ENCODE measurements at places on chromosomes 2 and 18.

DNA sequence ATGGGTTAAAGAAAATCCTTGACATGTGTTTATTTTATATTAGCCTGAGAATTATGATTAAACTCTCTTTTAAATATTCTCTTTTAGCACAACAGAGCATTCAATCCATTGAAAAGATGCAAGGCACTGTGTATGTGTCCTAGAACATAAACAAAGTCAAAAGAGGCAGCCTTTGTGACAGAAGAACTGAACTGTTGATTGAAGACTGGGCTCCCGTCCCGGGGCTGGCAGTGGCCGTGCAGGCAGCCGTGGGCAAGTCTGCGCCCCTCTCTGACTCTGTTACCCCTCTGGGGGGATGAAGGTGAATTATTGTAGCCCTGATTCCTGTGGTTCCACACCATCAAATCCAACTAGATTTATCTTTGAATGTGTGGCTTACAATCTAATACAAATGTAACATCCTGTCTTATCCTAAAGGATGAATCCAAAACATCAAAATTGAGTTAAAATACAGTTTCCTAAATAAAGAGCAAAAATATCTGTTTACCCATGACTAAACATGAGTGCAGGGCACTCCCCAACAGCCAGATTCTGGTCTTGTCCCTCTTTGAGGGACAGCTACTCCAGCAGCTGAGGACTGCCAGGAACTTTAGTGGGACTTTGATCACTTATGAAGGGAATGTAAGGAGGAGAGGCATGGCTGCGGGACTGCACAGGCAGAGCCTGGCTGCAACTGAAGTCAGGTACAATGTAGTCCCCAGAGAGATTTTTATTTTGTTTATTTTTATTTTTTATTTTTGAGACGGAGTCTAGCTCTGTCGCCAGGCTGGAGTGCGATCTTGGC lies 37.3 kb upstream of the SH3BP4 start:
- no peak for DNase-seq

GRCh38 chr2:145961846-145962245 lies 1441.9 kb upstream of the ZEB2 start:
- no peak for DNase-seq

DNA sequence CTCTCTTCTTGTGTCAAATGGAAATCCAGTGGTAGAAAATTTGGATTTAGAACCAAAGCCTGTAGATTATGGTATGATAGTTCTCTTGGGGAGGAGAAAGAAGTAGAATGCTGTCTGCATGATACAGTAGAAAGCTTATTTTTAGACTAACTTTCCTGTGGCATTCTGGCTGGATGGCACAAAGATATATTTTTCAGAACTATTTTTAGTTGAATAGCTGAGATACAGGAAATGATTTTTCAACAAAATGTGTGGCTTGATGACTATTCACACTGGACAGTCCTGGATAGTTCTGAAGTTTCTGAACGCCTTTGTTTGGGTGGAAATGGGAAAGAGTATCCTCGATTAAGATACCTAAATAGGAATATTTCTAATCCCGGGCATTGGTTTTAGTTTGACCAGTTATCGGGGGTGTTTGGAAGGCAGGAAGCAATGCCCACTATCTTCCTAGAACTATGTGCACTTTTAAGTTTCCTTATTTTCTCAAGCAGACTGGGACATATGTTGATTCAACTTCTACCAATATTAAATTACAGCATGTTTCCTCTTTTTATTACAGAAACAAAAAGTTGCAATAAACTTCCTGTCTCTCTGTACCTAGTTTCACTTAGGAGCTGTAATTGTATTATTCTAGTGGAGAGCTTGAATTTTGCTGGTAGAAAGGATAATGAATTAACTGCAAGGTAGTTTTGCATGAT lies 32.1 kb downstream of the GDF7 start:
- DNase-seq, result peak; percentile 64

GRCh38 chr2:108805032-108805431 lies 18.5 kb downstream of the CCDC138 start:
- DNase-seq, result no peak

DNA sequence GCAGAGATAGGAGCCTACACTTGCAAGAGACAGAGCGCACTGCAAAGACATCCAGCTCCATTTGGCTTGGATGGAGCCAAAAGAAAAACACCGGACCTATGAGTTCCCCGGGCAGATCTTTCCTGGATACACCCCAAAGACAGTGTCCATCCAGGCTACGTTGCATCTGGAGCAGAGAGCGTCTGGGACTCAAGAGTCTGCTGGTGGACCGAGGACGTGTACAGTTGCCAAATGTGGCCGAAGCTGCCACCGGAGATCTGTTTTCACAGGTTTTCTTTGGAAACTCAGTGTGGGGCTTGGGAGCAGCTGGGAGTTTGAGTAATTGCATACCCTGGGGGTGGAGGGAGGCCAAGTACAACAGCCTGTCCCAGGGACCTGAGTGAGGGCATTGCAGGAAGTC lies 192.3 kb upstream of the OSR1 start:
- no peak for DNase-seq

DNA sequence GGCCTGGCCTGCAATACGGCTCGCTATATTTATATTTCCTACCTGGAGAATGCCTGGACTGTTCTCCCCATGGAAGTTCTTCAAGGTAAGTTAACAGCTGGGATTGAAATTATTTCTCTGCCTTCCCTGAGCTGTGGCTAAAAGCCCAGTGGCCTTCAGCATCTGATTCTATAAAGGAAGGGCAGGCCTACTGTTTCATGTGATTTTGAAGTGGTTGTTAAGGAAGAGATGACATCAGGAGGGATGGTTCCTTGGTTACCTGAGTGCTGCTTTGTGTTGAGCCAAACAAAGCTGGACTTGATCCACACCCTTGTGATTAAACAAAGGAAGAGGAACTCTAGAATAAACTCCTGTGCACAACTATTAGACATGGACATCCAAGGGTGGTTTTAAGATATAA lies 61.6 kb downstream of the MFSD6 start:
- no peak for DNase-seq

DNA sequence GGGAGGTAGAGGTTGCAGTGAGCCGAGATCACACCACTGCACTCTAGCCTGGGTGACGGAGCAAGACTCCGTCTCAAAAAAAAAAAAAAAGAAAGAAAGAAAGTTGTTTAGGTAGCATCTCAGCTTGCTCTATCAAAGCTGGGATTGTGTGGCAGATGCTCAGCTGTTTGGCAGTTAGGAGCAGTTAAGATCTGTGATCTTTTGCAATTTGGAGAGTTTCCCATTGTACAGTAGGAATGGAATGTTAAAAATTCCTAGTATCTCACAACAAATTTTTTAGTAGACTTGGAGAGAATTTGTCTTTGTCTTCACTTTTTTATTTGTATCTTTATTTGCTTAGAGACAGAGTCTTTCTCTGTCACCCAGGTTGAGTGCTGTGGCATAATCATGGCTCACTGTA lies 122.9 kb upstream of the UNC80 start:
- no peak for DNase-seq

- no peak for DNase-seq
Observed at GRCh38 chr18:49966090-49966489, 152.8 kb upstream of the ACAA2 start.

GRCh38 chr2:197668296-197668695 lies 7.1 kb downstream of the RFTN2 start:
- DNase-seq, result no peak

GRCh38 chr2:11532416-11533055 lies 1.3 kb upstream of the GREB1 start:
- peak; percentile 33 for DNase-seq

DNA sequence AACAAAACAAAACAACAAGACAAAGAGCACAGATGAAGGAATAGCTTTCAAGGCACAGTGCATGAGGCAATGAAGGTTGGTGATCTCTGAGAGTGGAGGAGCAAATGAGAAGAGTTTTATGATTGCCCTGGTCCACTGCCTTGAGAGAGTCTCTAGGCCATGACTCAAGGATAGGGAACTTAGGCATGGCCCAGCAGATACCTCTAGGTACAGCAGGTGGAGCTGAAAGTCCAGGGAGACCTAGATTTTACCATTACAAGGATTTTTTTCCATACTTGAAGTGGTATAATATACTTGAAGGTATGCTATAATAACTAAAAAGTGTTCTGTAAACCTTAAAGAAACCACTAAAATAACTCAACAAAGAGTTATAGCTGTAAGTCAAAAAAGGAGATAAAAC lies 239.5 kb upstream of the KLHL29 start:
- DNase-seq, result no peak

GRCh38 chr2:182404092-182404491 lies 22.7 kb downstream of the PDE1A start:
- DNase-seq, result no peak

- peak; percentile 95 for DNase-seq
Observed at GRCh38 chr18:46167971-46168370, 63.8 kb downstream of the HAUS1 start.

- no peak for DNase-seq
Observed at GRCh38 chr2:234686088-234686890, 189.4 kb upstream of the ARL4C start.

DNA sequence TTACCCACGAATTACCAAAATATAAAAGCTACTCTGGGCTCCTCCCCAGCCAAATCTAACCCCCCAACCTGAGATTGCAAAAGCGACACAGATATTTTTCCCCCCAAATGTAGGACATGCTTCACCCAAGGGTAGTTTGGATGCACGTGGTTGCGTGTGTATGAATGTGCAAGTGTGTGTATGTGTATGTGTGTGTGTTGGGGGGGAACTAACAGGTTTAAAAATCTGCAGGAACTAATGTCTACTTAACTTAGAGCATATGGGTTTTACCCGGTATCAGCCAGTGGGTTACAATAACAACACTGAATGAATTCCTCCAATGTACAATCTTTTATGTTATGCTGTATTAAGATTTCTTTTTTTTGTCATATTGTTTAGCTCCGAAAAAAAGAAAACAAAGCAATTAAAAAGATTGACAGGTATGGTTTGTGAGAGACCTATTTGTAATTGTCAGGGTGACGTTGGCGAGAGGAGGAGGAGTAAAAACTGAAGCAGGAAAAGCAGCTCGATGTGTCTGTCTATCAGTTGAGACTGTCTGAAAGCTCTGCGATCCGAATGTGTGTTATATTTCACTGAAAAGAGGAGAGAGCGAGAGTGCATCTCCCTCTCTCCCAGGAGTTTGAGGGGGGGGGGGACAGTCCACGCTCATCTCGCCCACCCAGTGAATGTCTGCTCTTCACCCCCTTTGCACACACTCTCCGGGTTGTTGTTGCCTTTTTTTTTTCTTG lies at the start of gene TSHZ1:
TSS of gene TSHZ1 (plus strand) at position 524 of the 728 bp plus-strand sequence. CDS start 1,080 bp downstream, outside the sequence.
- peak; percentile 90 for DNase-seq

GRCh38 chr2:45895241-45895861 lies 243.9 kb downstream of the PRKCE start:
- DNase-seq, result no peak

DNA sequence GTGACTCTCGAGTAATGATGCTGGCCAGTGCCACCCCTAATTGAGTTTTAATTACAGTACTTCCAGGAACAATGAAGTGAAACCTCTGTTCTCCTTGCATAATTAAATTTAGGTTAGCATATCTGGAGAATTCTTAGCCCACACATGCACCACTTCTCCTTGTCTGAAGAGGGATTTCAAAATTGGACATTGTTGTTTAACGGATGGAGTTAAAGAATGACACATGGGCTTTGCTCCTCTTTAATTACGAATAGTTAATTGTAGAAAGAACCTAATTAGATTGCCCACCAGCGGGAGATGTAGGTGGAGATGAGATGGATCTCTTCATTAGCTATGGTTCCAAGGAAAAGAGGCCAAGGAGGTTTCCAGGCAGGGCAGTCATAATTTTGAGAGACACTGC lies 33.1 kb upstream of the EN1 start:
- DNase-seq, result peak; percentile 71

GRCh38 chr2:72115110-72116080 lies 32.3 kb downstream of the CYP26B1 start:
- DNase-seq, result no peak

GRCh38 chr18:54967786-54968185 lies 8.5 kb upstream of the CCDC68 start:
- DNase-seq, result no peak

DNA sequence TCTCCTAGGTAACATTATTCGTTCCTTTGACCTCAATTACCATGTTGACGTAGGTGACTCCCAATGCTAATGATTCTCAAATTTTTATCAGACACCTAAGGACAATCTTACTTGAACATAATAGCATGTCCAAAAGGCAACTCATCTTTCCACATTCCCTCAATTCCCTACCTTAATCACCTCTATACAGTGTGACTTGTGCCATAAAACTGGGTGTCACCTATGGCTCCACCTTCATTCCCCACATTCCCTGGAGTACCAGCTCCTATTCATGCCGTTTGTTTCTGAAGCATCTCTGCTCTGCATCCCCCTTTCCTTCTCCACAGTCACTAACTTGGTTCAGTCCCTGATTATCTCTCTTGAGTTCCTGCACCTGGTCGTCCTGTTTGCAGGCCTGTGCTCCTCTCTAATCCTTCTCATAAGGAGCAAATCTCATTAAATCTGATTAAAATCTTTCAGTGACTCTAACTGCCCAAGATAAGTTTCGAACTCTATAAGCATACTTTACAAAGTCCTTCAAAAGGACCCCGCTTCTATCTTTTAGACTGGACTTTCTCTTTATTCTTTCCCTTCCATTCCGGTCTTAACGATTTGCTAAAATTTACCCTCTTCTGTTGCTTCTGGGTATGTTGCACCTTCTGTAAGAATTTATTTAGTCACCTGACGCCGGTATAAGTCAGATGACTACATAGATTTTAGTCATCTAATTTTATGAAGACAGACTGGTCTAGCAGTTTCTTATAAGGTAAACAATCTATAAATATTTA lies 128.7 kb downstream of the OSBPL1A start:
- DNase-seq, result no peak

GRCh38 chr18:7084080-7085065 lies 33.2 kb downstream of the LAMA1 start:
- DNase-seq, result no peak

DNA sequence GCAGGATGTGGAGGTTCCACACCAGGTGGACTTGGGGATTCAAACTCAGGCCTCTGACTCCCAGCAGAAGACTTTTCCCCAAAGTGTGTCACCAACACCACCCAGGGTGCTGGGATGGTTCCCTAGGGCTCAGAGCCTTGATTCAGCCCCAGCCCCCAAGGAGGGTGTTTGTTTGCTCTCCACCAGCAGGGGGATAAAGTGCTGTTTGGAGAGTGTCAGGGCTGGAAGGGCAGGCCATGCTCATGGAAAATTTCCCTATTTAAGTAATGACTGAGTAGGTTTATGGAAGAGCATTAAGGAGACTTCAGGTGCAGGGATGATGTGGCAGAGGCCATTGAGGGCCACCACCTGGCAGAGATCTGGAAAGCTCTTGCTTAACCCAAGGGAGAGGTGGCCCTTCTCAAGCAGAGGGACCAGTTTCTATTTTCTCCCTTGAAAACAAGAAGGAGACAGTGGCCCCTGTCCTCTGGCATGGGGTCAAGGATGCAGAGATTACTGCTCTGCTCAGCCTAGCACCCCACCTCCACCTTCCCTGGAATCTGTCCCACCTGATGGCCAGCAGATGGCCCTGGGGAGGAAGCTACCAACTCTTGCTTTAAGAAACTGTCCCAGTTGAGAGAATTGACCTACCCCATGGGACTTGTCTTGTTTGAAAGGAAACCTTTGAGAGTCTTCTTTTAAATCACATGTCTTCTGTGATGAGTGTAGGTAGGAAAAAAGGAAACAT lies 122.1 kb downstream of the ACOXL start:
- DNase-seq, result no peak

- DNase-seq, result peak; percentile 78
Observed at GRCh38 chr18:47777626-47778025, 152.8 kb downstream of the SMAD2 start.

- DNase-seq, result peak; percentile 33
Observed at GRCh38 chr2:235766278-235766677, 272.4 kb downstream of the AGAP1 start.
